ENCODE measurements at places on chromosomes 1 and 21.
A peak's percentile ranks its signal among the peaks of the same experiment; 100 is the strongest.

DNA sequence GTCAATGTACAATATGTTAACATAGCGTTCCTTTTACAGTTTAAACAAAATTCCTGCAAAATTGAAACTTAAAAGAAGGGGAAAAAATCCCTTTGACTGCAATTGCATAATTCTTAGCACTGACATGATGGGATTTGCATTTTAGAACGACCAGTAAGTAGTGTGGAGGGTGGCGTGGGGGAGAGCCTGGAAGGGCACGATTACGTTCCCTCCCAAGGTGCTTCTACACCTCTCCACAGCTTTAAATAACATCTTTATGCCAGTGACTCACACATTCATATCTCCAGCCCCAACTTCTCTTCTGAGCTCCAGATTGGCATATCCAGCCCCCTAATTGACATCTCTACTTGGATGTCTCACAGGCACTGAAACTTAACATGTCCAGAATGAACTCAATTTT is 64.3 kb downstream of the OLFML3 start:
- no peak for DNase-seq

DNA sequence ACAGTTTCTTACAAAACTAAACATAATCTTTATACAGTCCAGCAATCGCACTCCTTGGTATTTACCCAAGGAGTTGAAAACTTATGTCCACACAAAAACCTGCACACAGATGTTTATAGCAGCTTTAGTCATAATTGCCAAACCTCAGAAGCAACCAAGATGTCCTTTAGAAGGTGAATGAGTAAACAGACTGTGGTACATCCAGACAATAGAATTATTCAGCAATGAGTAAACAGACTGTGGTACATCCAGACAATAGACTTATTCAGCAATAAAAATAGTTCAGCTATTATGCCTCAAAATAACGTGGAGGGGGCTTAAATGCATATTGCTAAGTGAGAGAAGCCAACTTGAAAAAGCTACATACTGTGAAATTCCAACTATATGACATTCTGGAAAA is 87.0 kb upstream of the GALNT2 start:
- DNase-seq, result no peak

DNA sequence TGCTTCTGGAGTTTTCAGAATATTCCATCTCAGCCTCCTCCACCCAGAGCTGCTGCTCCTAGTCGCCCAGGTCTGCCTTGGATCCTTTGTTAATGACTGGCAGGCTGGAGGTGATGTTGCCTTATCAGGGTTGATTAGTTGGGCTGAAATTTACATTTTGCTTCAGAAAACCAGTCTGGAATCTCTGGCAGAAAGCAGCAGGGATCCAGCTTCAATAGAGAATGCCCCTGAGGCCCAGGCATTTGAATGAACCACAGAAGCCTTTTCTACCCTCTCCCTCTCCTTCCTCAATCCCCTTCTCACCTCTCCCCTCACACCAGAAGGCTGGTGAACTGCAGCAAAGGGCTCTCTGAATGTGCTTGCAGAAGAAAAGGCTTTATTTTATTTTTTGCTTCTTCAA is 83.2 kb downstream of the PLXNA2 start:
- no peak for DNase-seq

DNA sequence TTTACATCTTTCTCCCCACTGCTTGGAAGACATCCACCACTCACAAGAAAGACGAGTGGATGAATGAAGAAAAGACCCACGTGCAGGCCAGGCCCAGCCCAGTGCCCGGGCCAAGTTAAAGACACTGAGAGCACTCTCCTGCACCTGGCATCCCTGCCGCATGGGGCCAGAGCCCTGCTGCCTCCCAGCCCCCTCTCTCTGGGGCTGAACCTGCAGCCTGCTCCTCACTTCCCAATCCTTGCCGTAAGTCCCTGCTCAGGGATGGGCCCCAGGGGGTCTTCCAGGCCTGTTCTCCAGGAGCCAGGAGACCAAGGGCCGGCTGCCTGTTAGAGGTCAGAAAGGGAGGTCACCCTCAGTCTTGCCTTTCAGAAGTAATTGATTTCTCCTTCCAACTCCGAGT is 168.5 kb upstream of the ZC3H12A start:
- no peak for DNase-seq

GRCh38 chr1:100921110-100921706 is 25.3 kb downstream of the SLC30A7 start:
- DNase-seq, result peak; percentile 73

- DNase-seq, result no peak
These were observed 16.2 kb downstream of the SYNC start for GRCh38 chr1:32686387-32686786.

- DNase-seq, result no peak
These were observed 74.6 kb upstream of the IPO9 start for GRCh38 chr1:201754353-201754752.
